Activated T-cell treated with anti-CD3 and anti-CD28 coated beads for 48 hours (primary cell): ENCODE measurements at places on chromosomes 2 and 18.

DNA sequence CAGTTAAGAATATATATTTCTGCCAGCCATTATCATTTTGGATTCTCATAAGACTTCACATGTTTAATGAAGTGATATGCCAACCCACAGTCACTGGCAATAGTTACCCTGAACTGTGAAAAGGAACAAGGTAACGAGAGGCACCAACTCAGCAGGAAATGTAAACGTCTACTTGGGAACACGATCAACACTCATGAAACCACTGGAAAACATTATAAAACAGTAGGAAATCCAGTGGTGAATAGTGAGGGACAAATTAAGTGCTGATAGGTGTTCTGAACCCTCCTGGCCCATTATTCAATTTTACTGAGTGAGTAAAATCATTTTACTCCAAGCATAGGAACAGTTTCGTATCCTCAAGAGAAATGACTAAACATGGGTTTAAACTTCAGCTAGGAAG lies 17.1 kb downstream of the CCDC68 start:
- DNase-seq, result no peak

- no peak for DNase-seq
Measured at GRCh38 chr2:40358783-40359182, 93.1 kb downstream of the SLC8A1 start.

DNA sequence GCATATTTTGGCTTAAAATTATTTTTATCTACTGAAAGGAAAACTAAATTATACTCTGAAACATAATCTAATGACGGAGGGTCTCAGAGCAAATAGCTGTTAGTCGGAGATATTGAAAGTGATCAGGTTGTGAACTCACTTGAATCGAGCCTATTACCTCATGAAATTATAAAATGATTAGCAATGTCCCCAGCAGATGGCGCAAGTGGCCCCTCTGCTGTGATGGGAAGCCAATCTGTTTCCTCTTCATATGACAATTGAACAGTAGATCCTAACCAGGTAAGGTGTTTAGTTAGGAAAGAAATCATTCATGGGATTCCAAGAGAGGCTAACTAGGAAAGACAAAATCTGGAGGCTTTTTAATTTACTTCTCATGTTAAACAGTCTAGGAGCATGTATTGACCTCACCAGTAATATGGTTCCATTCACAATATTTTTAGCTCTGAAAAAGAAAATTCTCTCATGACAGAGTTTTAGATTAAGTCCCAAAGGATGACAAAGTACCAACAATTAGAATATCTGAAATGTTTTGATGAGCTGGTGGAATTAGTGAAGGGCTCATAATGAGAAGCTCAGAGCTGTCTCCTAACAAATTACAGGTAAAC lies 29.9 kb upstream of the MPPE1 start:
- peak; percentile 58 for DNase-seq

DNA sequence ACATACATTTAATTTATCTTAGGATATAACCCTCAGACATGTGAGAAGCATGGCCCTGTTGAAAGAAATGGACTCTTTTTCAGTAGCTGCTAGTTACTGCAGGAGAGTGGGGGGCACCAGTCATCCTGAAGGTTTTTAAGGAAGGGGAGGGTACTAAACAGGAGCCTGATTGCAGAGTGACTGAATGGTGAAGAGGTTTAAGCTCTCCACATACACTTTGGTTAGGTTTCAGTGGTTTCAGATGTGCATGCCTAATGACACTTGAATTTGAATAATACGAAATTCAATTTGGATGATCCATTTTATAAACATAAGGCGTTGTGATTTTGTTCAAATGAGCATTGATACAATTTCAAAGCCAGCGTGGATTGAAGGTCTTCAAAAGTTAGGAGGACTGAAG lies 10.9 kb upstream of the FAM237A start:
- DNase-seq, result no peak

DNA sequence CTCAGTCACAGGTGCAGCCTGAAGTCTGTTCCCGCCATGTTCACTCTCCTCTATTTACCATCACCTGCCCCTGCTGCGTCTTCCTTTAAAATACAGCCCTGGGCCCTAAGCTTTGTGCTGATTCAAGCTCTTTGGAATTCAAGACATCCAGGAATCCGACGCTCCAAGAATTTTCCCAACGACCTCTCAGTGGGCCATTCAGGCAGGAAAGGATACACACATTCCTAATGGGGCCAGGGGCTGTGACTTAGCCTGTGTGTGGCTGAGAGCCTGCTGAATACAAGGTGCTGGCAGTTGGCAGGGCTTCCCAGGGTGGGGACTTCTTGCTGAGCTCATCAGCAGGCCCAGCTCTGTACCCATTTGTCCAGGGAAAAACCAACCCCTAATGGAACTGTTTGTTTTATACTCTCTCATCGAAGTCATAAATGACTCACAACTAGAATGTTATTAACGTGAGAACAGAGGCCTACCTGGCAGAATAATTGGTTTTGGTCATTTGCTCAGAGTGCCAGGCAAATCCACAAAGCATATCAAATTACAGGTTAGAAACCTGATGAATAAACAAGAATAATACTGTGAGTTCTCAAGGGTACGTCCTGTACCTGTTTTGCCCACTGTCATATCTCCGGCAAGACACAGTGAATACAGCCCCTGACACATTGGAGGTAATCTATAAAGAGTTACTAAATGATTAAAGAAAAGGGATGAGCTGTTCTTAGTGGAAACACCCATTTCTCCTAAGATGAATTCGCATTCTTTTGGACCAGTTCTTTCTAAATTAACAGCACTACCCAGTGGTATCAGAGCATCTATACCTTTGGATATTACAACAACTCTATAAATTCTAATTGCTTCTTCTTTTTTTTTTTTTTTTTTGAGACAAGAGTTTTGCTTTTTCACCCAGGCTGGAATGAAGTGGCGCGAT lies 12.6 kb upstream of the KCMF1 start:
- DNase-seq, result no peak

DNA sequence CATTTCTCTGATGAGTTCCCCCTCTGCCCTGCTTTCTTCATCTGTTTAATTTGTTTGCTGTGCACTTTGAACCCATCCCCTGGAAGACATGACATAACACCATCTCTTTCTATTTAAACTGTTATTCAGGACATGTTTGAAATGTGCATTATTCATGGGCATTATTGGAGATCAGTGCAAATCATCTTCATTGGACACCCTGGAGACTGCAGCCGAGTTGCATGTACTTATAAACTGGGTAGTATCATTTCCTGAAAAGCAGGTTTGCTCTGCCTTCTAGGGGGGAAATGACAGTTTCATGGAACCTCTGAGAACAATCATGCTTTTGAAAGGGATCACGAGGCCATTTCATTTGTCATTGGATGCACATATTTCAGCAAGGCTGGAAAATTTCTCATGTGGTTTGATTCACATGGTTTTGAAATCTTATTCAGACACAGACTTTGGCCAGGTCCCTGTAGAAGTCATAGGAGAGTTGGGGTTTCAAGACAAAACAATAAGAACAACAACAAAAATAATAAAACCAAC lies 462.8 kb upstream of the MEX3C start:
- no peak for DNase-seq

- DNase-seq, result no peak
Measured at GRCh38 chr18:69980509-69980908, 32.8 kb upstream of the CD226 start.

- DNase-seq, result no peak
Measured at GRCh38 chr2:120613742-120614571, 121.7 kb upstream of the GLI2 start.

- DNase-seq, result no peak
Measured at GRCh38 chr2:208369091-208369490, 37.5 kb upstream of the PTH2R start.

DNA sequence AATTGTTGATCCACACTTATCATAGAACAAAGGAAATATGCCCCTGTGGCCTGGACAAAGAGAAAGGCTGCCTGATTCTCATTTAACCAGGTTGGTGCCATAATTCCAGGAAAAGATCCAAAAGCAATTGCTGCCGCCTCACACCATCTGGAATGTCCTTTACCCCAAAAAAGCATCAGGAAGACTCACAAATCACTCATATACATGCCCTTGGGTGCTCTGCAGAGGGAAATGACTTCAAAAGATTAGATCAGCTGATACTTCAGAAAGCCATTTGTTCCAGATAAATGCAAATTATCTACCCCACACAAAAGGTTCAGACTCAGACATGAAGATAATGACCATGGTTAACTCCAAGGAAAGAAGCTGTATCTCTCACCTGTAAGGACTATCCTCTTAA lies 285.8 kb downstream of the C1D start:
- DNase-seq, result no peak

GRCh38 chr2:9736021-9736420 lies 105.2 kb upstream of the YWHAQ start:
- DNase-seq, result no peak

GRCh38 chr2:108853421-108853820 lies 66.8 kb downstream of the CCDC138 start:
- no peak for DNase-seq

DNA sequence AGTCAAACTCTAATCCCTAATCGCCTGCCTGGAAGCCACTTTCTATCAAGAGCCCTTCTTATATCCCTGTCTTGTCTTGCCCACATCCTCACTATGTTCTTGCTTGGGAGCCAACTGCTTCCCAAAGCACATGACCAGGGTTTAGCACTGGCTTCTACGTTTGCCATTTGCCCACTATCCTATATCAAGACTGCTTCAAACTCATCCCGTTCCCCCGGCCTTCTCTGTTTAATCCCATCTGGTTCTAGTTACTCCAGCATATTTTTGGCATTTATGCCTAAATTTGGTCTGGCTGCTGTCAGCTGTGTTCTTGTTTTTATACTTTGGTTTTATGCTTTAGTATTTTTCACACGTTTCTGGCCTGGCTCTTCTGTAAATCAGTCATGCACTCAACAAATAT lies 40.2 kb downstream of the POLR1A start:
- DNase-seq, result no peak

GRCh38 chr18:33201509-33201926 lies 239.0 kb downstream of the CCDC178 start:
- no peak for DNase-seq

DNA sequence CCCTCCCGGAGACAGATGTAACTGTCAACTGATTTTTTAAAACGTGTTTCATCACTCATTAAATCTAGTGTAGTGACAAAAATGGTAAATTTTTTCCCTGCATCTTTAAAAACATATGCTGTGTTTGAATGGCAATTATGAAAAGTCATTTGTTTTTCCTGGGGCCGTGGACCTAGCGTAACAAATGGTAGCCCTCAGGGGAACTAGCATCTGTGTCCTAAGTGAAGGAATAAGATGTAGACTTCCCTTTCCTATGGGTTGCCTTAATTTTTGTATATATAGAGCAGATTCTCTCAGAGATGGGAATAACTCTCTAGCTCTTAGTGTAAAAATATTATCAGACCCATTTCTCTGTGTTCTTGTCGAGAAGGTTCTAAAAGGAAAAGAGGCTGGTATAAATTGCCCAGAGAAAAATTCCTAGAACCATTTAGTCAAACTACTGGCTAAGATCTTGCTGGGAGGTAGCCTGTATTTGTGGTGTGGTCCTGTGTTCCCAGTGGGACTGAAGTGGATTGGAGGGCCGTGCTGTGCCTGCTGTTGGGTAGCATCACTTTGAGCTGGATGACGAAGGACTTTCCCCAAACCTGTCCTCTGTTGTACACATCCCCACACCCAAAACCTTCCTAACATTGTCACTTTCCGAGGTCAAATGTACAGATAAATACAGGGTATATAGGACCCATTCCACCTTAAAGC lies 85.8 kb downstream of the LIMS1 start:
- no peak for DNase-seq

- no peak for DNase-seq
Measured at GRCh38 chr2:233048569-233049193, 11.5 kb upstream of the INPP5D start.

DNA sequence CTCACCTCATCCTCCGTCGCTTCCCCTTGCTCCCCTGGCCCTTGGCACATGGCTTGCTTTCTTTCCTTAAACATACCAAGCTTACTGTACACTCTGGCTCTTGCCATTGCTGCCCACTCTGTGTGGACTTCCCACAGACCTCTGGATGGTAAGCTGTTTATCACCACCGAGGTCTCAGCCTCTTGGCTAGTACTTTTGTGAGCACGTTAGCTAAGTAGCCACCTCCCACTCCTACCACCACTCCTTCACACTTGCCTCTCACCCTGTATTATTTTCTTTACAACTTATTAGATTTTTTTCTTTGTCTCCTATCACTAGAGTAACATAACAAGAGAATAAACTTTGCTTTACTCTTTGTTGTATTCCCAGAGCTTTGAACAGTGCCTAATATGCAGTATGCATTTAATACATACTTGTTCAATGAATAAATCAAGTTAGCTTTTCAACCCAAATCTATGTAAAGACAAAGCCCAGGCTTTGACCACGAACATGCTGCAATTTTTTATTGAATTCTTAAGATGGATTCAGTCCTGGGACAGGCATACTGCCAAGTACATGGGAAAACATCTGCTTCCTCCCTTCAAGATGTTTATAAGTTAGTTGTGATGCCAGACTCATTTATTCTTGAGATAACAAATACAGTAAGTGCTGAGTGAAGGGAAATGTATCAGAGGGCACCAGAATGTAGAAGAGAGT lies 25.0 kb upstream of the MSGN1 start:
- DNase-seq, result no peak

DNA sequence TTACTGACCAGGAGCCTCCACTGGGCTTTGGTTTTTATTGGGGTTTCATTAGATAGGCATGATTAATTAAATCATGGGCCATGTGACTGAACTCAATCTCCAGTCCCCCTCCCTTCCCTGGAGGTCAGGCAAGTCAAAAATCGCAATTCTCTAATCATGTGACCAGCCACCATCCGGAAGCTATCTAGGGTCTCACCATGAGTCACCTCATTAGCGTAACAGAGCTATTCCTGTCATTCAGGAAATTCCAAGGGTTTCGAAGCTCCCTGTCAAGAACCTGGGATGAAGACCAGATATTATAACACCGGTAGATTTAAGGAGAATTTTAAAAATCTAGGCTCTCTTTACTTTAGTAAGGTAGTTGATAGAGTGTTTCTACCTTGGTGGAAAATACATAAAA lies 180.3 kb upstream of the TCF4 start:
- no peak for DNase-seq

DNA sequence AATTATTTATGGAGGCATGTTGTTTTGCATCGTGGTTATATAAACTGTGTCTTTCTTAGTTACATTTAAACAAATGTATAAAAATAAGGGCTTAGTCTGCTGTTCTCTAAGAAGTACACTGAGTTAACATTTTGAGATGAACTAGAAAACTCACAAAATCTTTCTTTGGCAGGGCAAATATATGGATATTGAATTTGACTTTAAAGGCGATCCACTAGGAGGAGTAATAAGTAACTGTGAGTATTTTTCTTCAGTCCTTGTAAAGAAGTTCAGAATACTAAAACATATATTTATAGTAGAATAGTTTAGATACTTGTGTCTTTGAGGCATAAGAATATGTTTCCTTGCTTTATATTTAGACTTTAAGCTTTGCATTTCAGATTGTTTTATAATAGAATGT lies 104.8 kb downstream of the MYO1B start:
- no peak for DNase-seq

GRCh38 chr2:53312721-53313120 lies 454.9 kb upstream of the CHAC2 start:
- DNase-seq, result no peak
